ENCODE measurements at places on chromosomes 4 and X. TPM values are rescaled to one million over a fixed set of nuclear protein-coding genes. Genes with fewer than 3 reads are reported as not detected.

DNA sequence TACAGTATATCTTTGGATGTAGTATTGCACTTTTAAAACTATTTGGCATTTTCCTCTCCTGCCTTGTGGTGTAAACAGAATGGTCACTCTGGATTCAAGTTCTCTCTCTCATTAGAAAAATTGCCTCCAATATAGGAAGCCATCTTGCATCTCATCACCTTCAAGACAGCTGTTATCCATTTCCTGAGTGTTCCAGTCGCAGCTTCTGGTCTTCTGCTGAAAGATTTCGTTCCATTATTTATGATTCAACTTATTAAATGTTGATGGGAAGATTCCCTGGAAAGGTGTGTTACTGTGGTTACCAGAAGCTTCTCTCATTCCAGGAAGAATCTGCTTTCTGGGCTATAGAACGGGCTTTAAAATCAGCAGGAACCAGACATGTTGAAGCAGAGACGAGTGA, 568.3 kb upstream of the SLIT2 start:
- no peak for DNase-seq

DNA sequence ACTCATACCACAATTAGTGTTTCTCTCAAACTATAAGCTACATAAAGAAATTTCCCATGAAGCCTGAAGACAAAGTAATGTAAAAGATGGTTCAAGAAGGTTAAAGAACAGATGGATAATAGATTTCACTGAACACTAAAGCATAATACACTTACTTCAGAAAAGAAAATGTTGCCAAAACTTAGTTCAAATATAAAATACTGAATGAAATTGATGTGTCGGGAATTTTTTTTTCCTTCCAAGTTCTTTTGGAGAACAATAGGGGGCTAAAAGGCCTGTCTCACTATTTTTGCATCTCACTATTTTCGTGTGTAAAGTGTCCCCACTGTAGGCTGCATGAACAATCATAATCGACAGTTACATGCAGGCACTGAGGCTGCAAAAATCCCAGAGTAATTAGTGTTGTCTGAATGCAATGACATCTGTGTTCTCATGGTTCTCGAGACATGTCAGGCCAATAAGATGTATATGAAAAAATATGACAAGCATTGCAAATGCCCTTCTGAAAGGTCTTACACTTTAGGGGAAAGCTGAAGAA, 11.9 kb upstream of the MAB21L2 start:
- no peak for DNase-seq

Gene TMEM156
- not detected for total RNA-seq

GRCh38 chr4:64121803-64122202, 287.4 kb downstream of the TECRL start:
- no peak for DNase-seq

DNA sequence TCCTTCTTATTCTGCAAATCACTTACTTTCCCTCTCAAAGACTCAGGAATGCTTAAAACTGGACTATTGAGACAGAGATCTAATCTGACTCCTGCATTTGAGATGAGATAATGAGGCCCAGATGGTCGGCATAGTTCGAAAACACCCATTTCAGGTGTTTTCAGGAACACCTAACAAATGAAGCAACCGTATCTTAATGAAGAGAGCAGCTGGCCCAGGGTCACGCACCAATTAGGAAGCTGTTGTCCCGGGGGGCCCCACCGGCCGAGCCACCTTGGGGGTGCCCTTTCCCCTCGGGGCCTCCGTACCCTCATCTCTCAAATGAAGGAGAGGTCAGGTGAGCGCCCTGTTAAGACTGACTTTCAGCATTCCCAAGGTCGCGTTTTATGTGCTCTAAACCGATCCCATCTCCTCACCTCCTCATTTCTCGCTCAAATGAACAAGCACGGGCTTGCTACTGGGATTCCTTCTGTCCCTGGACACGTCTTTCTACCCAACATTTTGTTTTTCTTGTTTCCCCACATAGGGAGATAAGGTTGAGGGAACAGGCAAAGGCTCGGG, 824 bp downstream of the LRPAP1 start:
- no peak for DNase-seq

DNA sequence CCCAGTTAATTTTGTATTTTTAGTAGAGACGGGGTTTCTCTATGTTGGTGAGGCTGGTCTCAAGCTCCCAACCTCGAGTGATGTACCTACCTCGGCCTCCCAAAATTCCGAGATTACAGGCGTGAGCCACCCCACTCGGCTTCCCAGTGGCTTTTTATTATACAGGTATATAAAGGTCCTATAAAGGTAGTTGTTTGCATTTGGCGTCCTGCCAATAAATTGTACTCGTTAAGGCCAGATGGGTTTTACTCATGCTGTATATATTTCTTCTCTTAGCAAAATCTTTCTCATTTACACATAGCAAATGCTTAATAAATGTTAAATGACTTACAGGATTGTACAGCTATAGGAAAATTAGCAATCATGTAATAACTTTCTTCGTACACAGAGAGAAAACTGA, 6.9 kb downstream of the SHROOM3 start:
- DNase-seq: no peak

GRCh38 chrX:40127052-40127451, 29.3 kb upstream of the BCOR start:
- DNase-seq: no peak

Gene TMPRSS11F
- total RNA-seq: not detected

DNA sequence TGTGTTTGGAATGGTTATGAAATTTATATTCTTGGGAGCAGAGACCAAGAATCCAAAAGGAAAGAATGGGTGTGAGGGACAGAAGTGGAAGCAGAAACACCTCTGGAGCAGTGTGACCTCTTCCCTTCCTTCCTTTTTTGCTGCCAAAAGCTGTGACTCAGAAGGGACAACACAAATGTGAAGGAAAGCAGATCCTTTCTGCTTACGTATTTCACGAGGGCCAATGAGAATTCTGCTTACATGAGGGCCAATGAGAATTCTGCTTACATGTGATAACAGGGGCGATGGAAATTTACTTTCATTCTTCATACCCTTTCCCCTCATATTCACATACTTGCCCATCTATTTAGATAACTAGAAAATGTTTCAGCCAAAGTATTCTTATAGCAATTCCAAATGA, 404.6 kb downstream of the PRDM5 start:
- no peak for DNase-seq

Gene SPANXD
- not detected for total RNA-seq
